ENCODE measurements at places on chromosomes 13 and 19.

GRCh38 chr13:96519380-96519779 is 429.5 kb downstream of the HS6ST3 start:
- no peak for DNase-seq

DNA sequence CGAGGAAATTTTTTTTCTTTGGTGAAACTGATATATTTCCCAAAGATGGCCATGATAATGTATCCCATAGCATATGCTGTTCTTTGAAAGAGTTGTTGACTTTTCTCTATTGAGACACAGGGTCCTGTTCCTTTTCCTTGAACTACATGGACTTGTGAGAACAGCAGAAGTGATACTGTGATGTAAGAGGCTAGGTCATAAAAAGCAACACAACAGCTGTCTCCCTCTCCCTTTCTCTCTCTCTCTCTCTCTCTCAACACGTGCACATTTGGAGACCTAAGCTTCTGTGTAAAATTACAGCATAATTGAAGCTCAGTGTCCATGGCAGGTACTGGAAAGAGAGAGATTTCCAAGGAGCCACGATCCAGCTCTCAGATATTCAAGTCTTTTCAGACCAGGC is 1712.4 kb downstream of the EFNB2 start:
- no peak for DNase-seq

- no peak for DNase-seq
These were observed 8.4 kb downstream of the RGL3 start for GRCh38 chr19:11410682-11411081.

- no peak for DNase-seq
These were observed 572 bp downstream of the UCHL3 start for GRCh38 chr13:75550159-75550567.

DNA sequence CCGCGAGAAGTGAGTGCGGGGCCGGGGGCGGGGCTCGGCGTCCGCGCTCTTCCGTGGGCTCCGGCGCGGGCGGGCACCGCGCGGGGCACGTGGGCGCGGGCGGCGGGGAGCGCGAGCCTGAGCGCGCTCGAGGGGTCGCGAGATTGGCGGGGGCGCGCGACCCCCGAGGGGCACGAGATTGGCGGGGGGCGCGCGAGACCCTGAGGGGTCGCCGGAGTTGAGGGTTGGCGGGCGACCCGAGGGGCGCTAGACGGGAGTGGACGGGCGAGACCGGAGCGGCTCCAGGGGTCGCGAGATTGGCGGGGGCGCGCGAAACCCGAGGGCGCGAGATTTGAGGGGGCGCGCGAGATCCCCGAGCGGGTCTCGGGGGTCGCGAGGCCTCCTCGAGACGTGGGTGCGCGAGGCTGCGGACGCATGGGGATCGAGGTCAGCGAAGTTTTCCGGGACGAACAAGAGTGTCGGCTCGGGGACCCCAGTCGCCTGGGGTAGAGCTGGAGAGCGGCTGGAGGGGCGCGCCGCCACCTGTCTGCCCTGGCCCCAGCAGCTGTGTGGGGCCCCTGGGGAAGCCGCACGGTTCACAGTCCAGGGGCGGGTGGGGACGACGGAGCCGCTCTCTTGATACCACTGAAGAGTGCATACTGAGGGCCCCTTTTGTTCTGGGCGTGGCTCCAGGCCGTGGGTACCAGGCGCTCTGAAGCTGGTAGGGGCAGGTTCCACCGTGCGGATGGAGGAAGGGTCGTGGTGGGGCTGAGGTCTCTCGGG is 682 bp downstream of the SSBP4 start:
- DNase-seq, result no peak

DNA sequence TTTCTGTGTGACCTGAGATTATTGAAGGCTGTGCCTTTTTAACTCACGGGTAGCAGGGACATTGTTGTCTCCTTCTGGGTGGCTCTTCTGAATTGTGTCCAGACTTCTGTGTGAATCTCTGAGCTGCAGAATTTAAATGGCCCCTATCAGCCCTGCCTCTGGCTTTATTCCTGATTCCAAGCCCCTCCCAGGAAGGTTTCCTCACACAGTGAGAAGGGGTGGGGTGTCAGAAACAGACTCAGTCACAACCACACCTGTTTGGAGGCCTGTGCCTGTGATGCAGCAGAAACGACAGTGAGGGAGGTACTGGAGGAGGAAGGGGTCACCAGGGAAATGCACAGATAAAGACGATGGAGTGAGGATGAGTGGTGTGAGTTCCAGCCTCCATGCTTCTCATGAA is at the start of gene CLC:
Gene CLC (minus strand): TSS at position 139 of the 400 bp plus-strand sequence. CDS start 77 bp downstream, at position 62.
- DNase-seq, result no peak

GRCh38 chr13:22227895-22228294 is 557.0 kb downstream of the FGF9 start:
- DNase-seq, result no peak

DNA sequence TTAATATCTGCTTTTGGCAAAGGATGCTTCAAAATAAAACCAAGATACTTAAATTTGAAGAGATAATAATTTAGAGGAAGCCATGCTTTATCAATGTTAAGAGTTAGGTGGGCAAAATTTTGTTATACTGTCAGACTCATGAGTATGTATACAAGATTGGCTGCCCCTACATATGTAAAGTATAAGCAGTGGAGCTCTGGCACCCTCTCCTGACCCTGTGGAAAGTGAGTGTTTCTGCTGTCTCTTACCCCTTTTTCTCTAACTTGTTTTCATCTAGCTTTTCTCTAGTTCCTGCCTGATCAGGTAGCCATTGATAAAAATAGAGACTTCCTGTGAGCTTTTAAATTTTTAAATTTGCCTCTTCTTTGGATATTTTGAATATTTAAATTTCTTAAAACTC is 710.9 kb upstream of the SPRY2 start:
- no peak for DNase-seq
